ENCODE measurements at places on chromosomes 2 and 18.

DNA sequence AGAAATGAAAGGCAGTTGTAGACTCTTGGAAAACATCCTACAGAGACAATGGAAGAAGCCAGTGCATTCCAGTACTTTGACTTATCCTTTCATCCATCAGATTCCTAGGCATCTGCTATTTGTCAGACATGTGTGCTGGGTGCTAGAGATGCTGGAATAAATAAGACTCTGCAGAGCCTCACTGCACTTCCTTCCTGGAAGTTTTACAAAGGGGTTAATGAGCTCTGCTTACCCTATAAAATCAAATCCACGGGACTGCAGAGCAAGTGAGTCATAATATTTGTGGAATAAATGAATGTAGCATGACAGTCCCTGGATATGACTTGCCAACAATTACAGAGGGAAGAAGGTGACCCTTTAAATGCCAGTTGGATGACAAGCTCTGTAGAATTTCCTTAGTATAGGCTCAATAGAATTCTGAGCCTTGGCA is 52.7 kb upstream of the NPAS2 start:
- peak; percentile 78 for DNase-seq

DNA sequence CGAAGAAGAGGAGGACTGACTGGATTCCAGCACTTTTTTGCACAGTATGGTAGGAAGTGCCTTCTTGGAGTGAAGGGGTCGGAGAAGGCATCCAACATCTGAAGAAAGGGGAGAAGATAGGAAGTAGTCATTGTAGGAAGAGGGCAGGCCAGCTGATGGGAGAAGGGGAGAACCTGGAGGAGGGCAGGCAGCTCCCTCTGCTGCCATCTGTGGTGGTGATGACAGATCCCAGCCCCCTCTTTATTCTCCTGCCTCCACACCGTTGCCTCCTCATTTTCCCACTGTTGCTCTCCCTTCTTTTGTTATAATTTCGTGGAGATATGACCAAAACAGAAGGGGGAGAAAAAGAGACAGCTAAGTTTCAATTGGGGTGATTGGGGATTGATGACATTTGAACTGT is 2.9 kb upstream of the SCYGR2 start:
- DNase-seq = no peak

DNA sequence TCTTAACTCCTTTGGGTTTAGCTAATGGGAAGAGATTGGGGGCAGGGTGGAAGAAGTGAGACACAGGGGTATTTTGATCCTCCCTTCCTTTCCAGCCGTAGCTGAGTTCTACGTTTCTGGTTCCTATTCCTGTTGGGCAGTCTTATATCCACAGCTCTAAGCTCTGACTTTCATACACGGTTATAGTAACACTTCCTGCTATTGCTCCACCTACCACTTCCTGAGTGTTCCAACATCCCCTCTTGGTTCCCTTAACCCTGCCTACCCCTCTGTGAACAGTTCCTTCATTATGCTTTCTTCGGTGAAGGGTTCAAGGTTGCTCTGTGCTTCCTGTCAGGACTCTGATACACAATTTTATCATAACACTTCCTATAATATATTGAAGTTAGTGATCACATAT is 205.1 kb downstream of the DNAH7 start:
- no peak for DNase-seq

GRCh38 chr18:8507361-8507760 is 101.9 kb upstream of the RAB12 start:
- peak; percentile 54 for DNase-seq

DNA sequence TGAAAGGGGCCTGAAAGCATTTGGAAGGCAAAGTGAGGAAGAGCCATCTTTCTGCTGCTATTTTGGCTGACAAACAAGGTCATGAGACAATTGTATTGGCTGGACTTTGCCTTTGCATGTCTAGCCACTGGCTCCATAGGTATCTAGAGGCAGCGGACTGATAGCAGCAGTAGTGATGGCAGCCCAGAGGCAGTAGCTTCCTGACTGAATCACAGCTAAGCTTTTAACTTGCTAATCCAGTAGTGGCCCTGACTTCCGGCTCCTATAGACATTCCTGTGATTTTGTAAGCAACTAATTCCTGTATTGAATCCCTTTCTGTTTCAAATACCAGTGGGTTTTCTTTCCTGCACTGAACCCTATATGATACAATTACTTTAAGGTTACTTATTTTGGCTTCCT is 69.8 kb upstream of the PDE1A start:
- no peak for DNase-seq

DNA sequence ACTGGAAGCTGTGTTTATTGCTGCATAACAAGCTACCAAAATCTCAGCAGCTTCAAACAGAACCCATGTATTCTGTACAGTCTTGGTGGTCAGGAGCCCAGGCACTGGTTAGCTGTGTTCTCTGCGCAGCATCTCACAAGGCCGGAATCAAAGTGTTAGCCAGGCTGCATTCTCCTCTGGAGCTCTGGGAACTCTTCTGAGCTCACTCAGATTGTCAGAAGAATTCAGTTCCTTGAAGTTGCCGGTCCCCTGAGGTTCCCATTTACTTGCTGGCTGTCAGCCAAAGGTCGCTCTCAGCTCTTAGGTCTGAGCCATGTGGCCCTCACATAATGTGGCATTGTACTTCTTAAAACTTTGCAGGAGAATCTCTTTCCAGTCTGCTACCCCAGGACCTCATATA is 123.6 kb upstream of the SMIM21 start:
- no peak for DNase-seq

DNA sequence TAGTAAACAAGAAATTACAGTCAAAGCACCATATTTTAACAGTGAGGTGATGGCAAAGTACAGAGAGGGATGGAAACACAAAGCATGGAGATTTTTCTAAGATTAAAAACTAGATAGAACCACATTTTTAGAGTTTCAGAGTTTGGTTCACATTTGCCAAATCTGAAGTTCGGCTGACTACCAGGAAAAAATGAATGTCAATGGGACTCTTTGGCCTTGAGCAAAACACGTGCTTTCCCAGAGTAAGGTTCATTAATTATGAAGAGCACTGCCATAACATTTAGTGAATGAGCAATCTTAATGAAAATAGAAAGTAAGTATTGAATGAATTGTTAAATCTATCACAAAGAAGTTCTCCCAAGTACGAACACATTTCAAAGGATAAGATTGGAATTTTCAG is 571.2 kb upstream of the VRK2 start:
- no peak for DNase-seq

DNA sequence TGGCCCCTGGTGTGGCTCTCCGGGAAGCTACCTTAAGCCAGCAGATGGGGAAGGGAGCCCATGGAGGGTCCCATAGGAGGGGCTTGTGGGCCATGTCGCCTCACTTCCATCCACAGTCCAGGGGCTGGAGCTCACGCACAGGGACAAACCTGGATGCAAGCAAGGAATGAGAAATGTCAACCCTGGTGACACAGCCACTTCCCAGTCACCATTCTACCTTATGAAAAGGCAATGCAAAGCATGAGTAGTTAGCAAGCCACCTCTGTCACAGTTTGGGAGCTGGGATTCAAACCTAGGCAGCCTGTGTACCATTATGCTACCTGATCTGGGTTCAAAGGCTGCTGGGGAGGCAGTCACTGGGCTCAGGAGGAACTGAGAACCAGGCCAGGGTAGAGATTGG is 170.0 kb upstream of the KLHL29 start:
- no peak for DNase-seq

- peak; percentile 28 for DNase-seq
Measured at GRCh38 chr18:49650426-49650891, 88.6 kb downstream of the LIPG start.

DNA sequence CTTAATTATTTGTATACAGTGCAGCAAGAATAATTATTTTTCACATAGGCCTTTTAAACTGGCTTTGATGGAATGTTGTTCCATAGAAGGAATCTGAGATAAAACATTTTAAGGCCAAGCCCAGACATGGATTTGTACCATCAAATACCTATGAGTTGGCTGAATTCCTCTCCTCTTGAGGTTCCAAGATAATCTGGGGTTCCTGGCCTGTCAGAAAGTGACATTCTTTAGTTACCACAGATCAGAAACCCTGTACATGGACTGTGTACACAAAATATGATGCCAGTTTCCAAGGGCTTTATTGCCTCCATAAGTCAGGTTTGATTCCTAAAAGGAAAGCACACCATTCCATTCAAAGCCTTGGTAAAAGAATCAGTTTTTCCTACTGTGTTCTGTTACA is 1256.7 kb upstream of the NRXN1 start:
- DNase-seq = no peak

Measured in fibroblast of the aortic adventitia (primary cell).